ENCODE measurements at places on chromosomes 12 and 14.

GRCh38 chr12:102300824-102301461 is 103.3 kb upstream of the PMCH start:
- DNase-seq = no peak

DNA sequence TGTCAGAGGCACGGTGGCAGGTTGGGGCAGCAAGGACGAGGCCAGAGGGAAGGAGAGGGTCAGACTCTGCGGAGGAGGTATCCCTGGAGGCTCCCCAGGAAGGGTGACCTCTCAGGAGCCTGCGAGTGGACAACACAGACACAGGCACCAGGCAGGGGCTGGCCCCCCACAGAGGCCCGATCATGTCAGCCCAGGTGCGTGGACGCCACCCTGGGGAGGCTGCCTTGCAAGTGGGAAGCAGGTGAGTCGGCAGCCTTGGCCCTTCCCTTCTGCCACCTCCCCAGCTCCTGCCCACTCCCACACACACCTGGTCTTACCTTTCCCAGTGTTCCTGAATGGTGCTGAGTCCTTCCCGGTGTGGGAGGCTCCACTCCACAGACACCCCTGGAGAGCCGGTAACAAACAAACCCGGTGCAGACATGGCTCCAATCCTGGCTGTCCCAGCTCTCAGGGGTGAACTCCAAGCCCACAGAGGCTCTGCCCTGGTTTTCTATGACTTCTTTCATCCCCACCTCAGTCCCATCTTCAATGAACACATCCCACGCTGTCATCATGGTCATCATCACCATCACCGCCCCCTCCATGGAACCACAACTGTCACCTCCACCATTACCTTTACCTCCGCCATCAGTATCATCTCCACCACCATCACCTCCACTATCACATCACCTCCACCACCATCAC is 5.2 kb downstream of the ZBTB42 start:
- DNase-seq = no peak

DNA sequence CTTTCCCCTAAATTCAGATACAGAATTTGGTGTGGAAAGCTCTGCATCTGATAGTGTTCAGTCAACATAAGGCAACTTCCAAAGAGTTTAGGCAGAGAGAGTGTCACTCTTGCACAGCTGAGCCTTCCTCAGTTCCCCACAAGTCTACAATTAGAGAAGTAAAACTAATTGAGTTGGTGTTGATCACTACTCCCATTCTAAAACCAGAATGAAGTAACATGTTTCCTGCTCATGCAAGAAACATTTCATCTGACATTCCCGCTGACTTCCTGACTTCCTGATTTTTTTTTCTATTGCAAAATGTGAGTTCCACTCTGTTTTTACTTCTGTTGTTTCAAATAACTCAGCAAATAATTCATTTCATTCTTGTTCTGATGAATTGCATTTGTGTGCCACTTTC is 271.0 kb downstream of the ALG10B start:
- no peak for DNase-seq

DNA sequence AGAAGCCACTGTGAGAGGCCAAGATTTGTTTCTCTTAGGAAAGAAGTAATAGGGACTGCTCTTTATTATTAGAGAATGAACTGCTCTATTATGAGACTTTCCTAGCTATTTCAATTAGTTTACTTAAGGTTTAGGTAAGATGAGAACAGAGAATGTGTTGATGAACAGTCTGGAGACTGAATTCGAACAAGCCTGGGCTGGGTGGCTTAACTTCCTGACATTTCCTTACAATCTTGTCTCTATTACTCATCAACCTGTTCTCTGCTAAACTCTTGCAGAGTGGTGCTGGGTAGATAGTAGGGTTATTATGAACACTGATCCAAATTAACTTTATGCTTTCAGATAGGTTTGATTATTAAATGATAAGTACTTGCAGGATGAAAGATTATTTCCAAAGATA is 31.2 kb downstream of the SLC15A5 start:
- no peak for DNase-seq

DNA sequence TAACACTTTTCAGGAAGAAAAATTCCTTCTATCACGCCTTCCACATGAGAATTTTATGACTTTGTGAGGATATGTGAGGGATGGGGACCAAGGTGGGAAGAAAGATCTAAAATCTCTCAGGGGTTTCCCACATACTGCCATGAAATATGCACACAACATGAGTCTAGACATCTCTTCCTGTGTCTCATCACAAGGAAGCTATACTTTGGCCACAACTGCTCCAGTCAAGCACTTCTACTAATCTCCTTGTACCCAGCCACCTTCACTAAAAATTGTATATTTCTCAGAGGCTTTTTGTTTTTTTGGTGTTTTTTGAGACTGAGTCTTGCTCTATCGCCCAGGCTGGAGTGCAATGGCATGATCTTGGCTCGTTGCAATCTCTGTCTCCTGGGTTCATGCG is 3.2 kb downstream of the OSBPL8 start:
- DNase-seq = no peak
